ENCODE measurements at places on chromosomes 1 and 21. TPM values are rescaled to one million over a fixed set of nuclear protein-coding genes. Genes with fewer than 3 reads are reported as not detected.

TIE1 gene
- 749 TPM for total RNA-seq

PLPP3 gene
- 58.1 TPM for total RNA-seq

GRCh38 chr21:26732432-26733221 is 112.6 kb downstream of the ADAMTS1 start:
- DNase-seq: peak; percentile 45

GRCh38 chr21:21122680-21123079 is 124.5 kb downstream of the NCAM2 start:
- DNase-seq: no peak

DNA sequence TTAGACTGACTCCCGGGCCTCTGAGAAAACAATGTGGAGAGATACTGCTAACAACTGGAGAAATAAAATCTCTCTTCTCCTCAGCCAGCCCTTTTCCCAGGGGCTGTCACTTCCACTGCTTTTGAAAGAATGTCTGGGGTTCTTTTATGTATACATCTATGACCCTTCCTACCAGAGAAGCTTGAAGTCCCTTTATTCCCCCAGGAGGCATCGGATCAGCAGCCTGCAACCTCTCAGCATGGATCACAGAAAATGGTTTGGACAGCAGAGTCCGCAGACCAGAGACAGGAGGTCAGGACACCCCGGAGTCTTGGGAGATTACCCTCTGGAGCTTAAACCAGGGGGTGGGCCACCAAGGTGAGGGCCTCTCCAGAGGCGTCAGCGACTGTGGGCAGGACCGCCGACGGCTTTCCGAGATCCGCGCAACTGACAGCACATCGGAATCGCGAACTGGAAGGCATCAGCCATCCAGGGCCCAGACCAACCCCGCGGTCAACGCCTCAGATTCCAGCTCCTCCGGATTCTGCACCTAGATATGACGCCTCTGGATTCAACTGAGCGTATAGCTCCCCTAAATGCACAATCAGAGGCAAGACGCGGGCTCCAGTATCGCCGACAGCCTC is 1.0 kb downstream of the EPHA10 start:
- no peak for DNase-seq

GRCh38 chr1:233735331-233735730 is 121.4 kb downstream of the KCNK1 start:
- DNase-seq: no peak

OR2L13 gene
- not detected for total RNA-seq

- no peak for DNase-seq
Observed at GRCh38 chr1:66526036-66526435, 7.9 kb upstream of the SGIP1 start.

KCNT2 gene
- total RNA-seq: under 0.01 TPM

- no peak for DNase-seq
Observed at GRCh38 chr21:25638660-25639550, at the start of gene JAM2. Gene JAM2, plus strand, starts transcription at chr21:25639258. Its CDS starts 564 bp downstream, at chr21:25639822.

- DNase-seq: peak; percentile 52
Observed at GRCh38 chr1:32334864-32335534, 1.0 kb downstream of the MARCKSL1 start.

KCNA10 gene
- total RNA-seq: not detected

DNA sequence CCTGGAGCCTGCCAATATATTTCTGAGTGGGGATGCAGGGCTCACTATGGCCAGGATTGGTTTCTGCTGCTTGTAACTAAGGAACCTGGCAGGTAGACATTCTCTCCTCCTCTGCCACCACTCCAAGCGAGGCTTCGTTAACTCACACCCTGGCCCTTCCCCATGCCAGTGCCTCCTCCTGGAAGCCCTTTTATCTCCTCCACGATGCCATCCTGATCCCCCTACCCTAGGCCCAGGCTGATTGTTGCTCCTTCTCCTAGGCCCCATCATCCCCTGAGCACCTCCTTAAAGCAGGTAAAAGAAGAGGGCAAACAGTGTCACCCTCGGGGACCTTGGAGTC is 118.5 kb downstream of the DMRTB1 start:
- no peak for DNase-seq

OLFML2B gene
- total RNA-seq: 0.22 TPM

DNA sequence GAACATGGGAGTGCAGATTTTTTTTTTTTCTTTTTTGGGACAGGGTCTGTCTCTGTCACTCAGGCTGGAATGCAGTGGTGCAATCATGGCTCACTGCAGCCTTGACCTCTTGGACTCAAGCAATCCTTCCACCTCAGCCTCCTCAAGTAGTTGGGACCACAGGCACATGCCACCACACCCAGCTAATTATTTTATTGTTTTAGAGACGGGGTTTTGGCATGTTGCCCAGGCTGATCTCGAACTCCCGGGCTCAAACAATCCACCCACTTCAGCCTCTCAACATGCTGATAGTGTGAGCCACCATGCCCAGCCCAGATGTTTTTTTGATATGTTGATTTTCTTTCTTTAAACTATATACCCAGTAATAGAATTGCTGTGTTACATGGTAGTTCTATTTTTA is 57.7 kb downstream of the RGSL1 start:
- peak; percentile 3 for DNase-seq

ZBTB18 gene
- 13.9 TPM for total RNA-seq

GRCh38 chr1:195761104-195761503 is 847.1 kb downstream of the KCNT2 start:
- DNase-seq: no peak

TMEM125 gene
- not detected for total RNA-seq

PYHIN1 gene
- not detected for total RNA-seq

GRCh38 chr1:17545356-17545755 is 5.9 kb downstream of the ARHGEF10L start:
- no peak for DNase-seq

DNA sequence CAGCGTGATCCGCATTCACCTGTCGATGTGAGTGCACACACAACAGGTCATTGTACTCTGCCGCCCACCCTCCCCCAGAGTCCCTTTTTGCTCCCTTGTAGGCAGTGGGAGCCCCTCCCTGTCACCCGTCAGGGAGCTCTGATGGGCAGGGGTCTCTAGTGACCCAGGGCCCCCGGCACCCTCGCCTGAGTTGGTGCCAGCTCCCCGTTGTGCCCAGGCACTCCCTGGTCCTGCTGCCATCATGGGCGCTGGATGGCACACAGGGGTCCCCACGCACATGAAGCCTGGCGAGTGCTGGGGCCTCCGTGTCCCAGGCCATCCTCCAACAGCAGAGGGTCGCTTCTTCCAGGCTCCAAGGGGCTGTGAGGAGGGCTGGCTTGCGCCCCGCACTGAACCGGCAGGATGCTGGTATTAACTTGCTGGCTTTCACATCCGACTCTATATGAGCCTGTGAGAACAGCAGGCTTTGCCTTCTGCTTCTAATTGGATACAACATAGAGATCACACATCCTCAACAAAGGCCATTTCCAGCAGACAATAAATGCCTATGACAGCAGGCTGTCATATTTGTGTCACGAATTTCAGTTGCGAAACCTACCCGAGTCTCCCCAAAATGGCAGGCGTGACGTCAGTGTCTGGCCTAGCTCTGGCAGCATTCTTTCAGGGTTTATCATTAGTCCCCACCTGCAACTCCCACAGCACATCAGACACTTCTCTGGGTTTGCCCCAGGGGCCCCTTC is 35.4 kb downstream of the KIAA1614 start:
- no peak for DNase-seq

DNA sequence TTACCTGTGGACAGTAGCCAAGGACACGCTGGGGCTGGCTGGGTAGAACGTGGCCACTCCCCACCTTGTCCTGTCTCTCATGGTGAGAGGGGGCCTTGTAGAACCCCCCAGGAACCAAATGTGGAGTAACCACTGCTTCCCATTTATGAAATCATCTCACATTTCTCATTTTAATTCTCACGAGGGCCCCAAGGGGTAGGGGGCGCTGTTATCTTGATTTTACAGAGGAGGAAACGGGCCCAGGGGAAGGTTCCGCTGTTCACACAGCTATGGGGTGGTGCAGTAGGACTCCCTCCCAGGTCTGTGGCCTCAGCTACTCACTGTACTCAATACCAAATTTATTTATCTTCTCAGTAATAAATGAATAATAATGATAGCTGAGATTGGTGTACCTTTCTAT is 5.5 kb downstream of the SMPDL3B start:
- DNase-seq: peak; percentile 68

ANGPTL7 gene
- total RNA-seq: not detected

GRCh38 chr21:27306791-27307775 is 340.2 kb upstream of the ADAMTS5 start:
- no peak for DNase-seq

DNA sequence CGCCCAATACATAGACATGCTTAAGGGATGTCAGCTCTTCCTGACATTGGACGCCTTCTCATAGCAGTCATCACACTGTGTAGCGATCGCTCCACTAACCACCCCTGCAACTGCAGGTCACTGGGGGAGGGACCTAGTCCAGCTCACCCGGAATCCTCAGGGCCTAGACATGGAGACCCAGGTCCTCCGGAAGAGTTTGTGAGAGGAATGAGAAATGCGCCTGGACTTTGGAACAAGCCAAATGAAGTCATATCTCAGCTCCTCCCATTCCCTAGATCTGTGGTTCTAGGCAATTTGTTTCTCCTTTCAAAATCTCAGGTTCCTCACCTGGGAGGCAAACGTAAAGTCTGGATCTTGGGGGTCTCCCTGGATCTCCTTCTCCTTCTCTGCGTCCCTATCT is 253.3 kb downstream of the KAZN start:
- no peak for DNase-seq

DNA sequence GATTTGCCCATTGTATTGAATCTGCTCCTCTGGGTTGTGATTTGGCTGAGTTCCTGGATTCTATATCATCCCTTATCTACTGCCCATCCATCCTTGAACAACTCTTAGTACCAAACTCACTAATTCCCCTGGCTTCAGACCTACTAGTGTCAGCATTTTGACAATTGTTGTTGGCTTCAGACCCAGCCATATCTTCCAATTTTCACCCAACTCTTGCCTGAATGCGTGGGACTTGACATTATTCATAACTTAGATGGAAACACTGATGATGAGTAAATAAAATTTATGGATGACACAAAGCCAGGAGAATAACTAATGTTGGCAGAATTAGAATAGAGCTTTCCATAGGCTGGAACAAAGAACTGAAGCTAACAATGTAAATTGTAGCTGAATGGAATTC is 27.3 kb upstream of the EDEM3 start:
- DNase-seq: no peak

DNA sequence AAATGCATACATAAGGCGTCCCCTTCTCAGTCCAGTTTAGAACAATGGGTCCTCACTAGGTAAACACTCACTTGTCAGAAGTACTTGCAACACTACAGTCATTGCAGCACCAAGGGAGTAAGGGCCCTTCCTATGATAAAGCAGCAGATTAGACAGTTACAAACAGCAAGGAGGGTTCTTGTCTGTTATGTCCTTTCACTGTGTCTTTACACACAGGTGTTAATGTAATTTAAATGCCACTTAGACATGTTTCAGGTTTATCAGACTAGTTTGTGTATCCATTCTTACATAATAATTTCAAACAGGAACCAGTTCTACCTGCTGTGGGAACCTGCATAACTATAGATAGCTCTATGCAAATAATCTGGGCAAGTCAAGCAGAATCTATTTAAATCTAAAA is 105.6 kb upstream of the USH2A start:
- no peak for DNase-seq

Data from lung microvascular endothelial cell (primary cell).